Caudate nucleus (tissue), 63 donors: ENCODE measurements at places on chromosomes 3 and 15.

- DNase-seq, result no peak
These were observed 75.7 kb upstream of the GADL1 start for GRCh38 chr3:30970183-30970582.

GRCh38 chr3:157139938-157140534, 19.9 kb downstream of the CCNL1 start:
- no peak for DNase-seq

DNA sequence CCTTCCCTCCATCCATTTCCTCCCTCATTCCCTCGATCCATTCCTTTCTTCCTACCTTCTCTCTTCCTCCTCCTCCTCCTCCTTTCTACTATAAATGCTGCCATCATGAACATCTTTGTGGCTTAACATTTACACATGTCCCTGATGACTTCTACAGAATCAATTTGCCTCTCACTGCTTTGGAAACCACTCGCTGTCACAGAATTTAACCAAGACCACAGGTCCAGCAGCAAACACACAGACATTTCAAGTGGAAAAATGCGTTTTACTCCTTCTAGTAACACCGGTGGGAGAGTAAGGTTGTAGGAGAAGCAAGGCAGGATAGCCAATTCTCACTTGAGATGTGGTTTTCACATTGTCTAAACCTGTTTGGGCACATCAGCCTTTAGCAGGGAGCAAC, 101.4 kb upstream of the LRIG1 start:
- DNase-seq, result no peak

DNA sequence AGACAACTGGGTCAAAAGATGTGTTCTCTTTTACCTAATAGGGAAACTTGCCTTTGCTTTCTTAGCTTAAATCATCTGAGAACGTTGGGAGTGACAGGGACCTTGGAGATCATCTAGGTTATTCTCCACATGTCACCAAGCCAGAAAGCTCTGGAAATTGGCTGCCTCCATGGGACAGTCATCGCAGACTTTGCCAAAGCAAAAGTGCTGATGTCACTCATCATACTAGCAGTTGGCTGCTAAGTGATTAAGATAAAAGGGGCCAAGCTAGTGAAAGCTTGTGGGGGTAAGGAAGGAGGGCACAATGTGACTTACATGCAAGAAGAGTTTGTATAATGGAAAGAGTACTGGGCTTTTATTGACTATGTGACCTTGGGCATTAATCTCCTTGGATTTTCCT, 198.0 kb upstream of the PFN2 start:
- no peak for DNase-seq
